ENCODE measurements at places on chromosomes 3 and 15. TPM values are rescaled to one million over a fixed set of nuclear protein-coding genes. Genes with fewer than 3 reads are reported as not detected.

DNA sequence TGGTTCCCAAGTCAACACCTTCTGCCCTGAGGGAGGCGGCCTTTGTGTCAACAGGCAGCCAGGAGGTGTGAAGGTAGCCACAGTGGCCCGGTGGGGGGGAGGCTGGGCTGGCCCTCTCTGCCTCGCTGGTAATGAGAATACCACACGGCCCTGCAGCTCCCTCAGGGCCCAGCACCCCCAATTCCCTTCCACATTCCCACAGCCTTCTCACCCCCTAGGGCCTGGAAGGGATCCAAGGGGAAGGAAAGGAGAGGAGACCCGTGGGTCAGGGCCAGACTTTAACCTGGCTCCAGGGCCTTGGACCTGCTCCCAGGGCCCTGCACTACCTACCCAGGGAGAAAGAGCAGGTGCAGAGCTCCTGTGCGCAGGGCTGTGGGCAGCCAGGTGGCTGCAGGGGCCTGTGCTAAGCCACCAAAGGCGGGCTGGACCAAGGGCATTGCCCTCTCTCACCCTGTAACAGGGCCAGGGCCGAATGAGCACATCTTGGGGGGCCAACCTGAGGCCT, 8.7 kb upstream of the MESP2 start:
- DNase-seq = peak; percentile 57

GRCh38 chr3:138496436-138496835, 62.0 kb downstream of the ESYT3 start:
- DNase-seq = peak; percentile 44

- no peak for DNase-seq
Measured at GRCh38 chr3:60309539-60310268, 941.5 kb downstream of the FHIT start.

GRCh38 chr3:194736277-194736895, 50.7 kb downstream of the FAM43A start:
- no peak for DNase-seq

GRCh38 chr3:108189440-108189839, 32.8 kb downstream of the IFT57 start:
- no peak for DNase-seq

- no peak for DNase-seq
Measured at GRCh38 chr15:62941699-62942098, 100.8 kb upstream of the TPM1 start.

GRCh38 chr3:197178998-197179397, 119.4 kb downstream of the DLG1 start:
- DNase-seq = no peak

DNA sequence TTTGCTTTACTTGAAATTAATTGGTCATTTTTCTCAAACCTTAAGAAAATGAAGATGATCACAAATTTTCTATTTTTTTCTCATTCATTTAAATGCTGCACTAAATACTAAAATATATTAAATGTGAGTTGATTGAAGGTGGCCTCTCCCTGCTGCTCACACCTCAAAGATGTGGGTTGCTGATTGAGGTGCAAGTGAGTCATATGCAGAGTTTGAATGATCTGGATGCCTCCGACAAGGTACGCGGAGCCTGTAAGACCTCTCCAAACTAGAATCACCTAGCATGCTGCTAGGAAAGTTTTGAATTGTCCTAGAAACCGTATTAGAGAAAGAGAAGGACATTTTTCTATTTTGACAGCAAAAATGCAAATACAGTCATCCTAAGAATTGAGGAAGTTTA, 211.3 kb upstream of the FEZF2 start:
- DNase-seq = no peak

GRCh38 chr3:190210608-190211007, 89.9 kb upstream of the P3H2 start:
- DNase-seq = no peak

DNA sequence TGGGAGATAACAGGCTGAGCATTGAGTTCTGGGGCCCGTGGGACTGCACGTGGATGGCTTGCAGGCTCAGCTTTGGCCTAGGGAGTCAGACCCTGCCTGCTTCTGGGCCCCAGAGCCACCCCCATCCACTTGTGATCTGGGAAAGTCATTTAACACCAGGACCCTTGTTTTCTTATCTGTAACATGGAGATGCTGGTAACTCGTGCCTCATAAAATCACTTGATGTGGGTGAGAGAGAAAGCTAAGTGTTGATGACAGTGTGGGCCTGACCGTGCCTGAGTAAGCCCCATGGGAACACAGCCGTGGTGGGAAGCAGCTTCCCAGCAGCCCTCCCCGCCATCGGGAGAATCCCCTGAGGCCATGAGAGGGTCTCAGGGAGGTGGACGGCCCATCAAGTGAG, 378.1 kb downstream of the GABRB3 start:
- DNase-seq = no peak

DNA sequence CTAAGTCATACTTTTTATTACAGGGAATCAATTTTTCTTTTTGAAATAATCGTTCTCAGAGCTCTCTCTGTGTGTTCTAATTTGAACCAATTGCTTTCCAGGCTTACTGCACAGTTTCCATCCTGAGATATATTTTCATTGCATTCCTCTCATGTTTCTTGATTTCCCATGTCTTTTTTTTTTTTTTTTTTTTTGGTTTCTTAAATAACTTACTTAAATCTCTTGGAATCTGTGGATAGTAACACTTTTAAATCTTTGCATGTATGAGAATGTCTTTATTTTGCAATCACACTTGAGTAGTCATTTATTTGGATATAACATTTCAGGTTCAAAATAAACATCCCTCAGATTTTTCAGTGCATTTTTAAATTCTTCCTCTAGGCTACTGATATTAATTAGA, 14.5 kb upstream of the ABTB1 start:
- no peak for DNase-seq

DNA sequence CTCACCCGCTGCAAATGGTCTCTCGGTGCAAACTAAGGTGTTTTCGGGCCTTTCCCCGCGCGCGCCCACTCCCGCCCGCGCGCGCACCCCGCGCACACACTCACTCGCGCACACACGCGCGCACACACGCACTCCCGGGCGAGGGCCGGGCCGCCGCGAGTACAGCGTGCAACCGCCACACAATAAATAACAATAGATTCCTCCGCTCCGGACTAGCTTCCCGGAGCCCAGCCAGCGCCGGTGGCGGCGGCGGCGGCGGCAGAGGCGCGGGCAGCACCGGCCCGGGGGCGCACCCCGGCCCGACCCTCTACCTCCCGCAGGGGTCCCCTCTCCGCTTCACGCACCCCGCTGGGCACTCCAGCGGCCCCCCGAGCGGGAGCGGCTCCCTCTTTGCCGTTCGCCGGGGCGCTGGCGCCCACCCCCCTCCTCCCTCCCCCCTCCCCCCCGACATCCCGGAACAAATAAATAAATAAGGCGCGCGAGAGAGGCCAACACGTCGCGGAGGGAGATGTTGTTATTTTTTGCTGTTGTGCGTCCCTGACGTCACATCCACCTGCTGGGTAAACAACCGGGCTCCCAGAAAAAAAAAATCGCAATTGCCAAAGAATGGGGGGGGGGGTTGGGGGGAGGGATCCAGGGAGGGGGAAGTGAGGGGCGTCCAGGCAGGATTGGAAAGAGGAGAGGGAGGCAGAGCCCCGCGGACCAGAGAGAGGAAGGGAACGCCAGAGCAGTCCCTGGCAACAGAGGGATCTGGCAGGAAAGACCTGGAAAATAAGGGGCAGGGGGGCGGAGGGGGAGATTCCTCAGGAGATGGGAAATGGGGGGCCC, at the start of gene FOXP1:
Gene FOXP1, minus strand, starts transcription at position 163 of the 828 bp plus-strand sequence. CDS start 385,347 bp downstream, outside the sequence.
- DNase-seq = peak; percentile 82

DNA sequence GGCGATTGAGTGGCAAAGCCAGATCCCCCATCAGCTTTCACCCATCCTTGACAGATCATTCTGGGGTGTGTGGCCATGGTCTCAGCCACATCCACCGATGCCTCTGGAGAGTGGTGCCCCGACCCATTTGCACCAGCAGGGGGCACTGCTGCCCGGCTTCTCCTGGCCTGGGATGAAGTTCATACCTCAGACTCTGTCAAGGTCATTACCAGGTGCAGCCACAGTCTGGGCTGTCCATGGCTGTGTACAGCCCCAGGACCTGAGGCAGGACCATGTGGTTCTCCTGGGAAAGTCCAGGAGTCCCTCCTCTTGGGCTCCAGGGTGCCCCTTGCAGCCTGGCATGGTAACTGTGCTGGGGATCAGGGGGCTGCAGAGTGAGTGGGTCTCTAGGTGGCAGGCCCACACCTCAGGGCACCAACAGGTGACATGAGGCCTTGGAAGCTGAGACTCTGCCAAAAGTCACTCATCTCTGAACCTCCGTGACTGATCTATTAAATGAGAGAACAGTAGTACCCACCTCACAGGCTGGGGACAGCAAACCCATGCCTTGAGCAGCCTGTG, 67.2 kb downstream of the CACNA2D2 start:
- DNase-seq = peak; percentile 96

- no peak for DNase-seq
Measured at GRCh38 chr3:26132942-26133341, 343.1 kb downstream of the OXSM start.

- DNase-seq = no peak
Measured at GRCh38 chr3:35523838-35524237, 115.5 kb upstream of the ARPP21 start.

DNA sequence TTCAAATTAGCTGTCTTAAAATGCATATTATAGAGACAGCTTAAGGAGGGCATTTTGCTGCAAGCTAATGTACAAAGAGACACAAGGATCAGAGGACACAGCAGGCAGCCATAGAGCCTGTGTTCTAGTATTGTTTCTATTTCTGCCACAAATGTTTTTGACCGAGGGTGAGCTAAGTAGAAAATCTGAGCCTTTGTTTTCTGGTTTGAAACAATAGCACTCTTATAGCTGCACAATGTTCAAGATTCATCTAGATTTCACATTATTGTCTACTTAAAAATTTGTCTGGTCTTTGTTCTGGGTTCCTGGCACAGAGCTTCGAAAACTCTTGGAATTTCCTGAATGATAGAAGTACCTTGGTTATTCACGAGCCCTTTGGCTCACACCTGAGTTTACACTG, 40.0 kb upstream of the TUSC7 start:
- DNase-seq = no peak

DNA sequence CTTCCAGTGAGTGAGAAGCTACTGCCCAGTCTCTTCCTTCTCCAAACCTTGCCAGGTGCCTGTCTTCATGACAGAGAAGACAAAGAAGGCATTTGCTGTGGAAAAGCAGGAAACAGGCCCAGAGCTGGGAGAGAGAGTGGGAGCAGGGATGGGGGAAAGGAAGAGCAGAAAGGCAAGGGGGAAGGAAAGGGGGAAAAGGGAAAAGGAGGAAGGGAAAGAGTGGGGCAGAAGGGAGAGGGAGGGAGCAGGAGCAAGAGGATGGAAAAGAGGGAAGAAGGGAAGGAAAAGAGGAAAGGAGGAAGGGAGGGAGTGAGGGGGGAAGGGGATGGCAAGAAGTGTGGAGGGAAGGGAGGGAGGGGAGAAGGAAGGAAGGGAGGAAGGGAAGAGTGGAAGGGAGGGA, 121.2 kb upstream of the LINGO1 start:
- no peak for DNase-seq

DNA sequence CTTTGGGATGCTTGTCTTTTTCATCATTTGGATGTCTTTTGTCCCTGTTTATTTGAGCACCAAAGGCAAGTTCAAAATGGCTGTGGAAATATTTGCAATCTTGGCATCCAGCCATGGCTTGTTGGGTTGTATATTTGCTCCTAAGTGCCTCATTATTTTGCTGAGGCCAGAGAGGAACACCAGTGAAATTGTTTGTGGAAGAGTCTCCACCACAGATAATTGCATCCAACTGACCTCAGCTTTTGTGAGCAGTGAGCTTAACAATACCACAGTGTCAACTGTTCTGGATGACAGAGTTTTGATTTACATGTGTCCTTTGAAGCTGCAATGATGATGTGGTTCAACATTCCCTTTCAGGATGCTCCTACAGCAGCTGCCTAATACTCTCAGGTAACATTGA, 83.0 kb upstream of the KCNAB1 start:
- DNase-seq = no peak

GRCh38 chr3:9373465-9373864, 10.6 kb downstream of the THUMPD3 start:
- no peak for DNase-seq

- DNase-seq = peak; percentile 6
Measured at GRCh38 chr3:62051506-62051905, 321.8 kb downstream of the FEZF2 start.

GRCh38 chr3:109643590-109643989, 306.2 kb upstream of the DPPA4 start:
- no peak for DNase-seq

DNA sequence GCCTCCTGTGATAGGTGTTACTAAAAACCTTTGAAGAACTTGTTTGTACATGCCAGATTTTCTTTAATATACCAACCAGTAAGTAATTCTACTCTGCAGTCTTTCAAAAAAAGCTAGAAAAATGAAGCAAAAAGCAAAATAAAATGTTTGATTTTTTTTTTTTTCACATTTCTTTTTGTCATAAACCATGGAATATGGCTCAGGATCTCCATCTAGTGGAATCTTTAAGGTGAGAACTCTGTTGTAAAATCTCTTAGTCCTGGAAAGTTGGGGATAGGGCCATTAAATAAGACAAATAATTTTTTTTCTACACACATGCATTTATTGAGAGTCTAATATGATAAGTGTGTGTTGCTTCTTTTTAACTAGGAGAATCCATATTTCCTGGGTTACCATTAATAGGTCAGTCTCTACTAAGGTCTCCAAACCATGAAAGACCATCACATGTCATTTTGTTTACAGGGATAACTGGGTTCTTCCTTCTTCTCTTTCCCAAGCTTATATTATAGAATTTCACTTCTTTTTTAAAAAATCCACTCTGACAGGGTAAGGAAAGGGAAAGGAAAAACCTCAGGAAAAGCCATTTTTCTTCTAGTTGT, 84.6 kb downstream of the SLC9A9 start:
- DNase-seq = no peak

DNA sequence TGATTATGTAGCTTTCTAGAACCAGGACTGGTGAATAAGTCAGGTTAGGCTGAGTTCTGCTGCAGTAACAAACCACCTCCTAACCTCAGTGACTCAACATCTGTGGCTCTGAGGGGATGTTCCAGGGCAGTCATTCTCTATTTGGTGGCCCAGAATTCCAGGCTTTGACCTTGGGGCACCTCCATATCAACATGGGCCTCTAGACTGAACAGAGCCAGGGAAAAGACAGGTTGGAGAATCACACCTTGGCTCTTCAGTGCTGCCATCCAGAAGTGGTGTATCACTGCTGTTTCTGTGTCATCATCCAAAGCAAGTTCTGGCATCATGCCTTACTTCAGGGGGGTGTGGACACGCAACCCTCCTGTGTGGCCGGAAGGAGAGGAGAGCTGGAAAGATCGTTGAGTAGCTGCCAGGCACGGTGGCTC, 15.3 kb downstream of the ZBTB47 start:
- peak; percentile 5 for DNase-seq

PLA2G4D gene
- 0.17 TPM for total RNA-seq

SPTBN5 gene
- total RNA-seq = 0.55 TPM

TRIM42 gene
- total RNA-seq = not detected

GXYLT2 gene
- 6.1 TPM for total RNA-seq

RBP2 gene
- not detected for total RNA-seq

FAH gene
- total RNA-seq = 17.6 TPM
